ENCODE measurements at places on chromosomes 3 and 15.
A peak's percentile ranks its signal among the peaks of the same experiment; 100 is the strongest.

GRCh38 chr3:115843206-115843605 lies 219.9 kb downstream of the GAP43 start:
- no peak for DNase-seq

GRCh38 chr3:71984843-71985613 lies 200.1 kb upstream of the PROK2 start:
- peak; percentile 56 for DNase-seq

DNA sequence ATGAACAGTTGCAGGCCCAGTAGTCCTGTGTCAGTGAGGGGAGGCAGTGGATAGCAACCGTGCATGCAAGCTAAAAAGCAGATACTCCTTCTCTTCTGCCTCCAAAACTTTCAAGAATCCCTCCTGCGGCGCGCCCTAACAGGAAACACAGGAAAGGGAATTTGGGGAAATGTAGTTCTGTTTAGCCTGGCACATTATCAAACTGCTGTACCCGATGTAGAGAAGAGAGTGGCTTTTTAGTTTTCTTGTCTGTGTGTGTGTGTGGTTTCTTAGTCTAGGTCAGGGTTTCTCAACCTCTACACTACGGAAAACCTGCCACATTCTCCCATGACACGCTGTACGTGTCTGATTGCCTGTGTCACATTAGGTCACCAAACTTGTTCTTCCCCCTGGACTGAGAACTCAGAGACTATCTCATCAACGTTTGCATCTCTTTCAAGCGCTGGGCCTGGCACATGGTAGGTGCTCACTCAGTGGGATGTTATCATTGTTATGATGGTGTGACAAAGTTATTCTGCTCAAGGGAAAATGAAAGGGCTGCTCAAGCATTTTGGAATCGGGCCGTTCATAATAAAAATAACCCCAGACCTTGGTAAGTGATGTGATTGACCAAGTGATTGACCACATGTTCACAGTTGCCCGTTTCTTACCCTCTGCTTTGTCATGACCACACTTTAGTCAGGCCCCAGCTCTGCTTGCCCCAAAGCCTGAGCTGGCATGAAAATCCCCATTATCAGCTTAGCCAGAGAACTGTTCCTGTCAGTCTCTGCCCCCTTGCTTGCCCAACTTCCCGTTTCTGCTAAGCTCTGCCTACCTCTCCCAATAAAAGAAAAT lies 33.2 kb downstream of the TM4SF4 start:
- no peak for DNase-seq

DNA sequence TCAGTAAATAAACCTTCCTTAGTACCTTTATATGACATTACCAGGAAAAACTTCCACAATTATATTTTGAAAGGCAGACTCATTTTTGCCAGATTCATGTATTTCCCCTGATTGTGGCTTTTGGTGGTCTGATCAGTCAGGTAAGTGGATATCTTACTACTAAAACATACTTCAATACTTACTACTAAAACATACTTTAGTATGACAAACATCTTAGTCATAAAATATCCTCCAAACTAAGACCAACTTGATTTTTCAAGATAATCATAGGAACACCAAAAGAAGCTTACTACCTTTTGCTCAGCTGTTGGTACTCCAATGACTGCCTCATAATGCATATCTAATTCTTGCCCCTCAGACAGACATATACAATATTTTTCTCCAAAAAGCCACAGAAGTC lies 9.3 kb downstream of the TJP1 start:
- no peak for DNase-seq

GRCh38 chr3:193816656-193817311 lies 223.8 kb downstream of the OPA1 start:
- no peak for DNase-seq

DNA sequence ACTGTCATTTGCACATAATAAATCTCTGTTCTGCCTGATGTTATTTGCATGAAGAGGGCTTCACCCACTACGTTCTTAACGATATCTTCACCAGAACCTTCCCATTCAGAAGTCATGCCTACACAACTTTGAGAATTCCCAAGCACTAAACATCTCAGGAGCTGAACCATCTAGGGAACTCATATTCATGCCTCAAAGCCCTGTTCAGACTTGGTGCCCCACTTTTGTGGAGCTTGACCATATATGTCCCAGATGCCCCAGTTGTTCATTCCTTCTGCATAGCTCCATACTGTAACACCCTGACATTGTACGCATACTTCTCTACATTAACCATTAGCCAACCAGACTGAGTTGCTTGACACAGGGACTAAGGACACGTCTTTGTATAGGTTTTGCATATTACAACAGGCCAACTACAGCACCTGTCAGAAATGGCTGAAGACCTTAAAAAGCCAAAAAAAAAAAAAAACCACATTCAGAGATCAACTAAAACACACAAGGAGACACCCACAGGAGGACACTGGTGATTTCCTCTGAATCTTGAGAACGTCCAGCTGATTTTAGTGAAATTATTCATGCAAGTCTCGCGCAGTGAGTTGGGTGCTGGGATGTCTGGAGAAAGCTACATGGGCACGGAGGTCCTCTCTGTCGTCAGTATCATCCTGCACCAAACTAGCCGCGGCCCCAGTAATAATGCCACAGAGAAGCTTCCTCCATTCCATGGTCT lies 141.4 kb downstream of the FOXP1 start:
- DNase-seq: no peak

- peak; percentile 45 for DNase-seq
Observed at GRCh38 chr15:52651868-52652267, 27.3 kb downstream of the ATOSA start.

DNA sequence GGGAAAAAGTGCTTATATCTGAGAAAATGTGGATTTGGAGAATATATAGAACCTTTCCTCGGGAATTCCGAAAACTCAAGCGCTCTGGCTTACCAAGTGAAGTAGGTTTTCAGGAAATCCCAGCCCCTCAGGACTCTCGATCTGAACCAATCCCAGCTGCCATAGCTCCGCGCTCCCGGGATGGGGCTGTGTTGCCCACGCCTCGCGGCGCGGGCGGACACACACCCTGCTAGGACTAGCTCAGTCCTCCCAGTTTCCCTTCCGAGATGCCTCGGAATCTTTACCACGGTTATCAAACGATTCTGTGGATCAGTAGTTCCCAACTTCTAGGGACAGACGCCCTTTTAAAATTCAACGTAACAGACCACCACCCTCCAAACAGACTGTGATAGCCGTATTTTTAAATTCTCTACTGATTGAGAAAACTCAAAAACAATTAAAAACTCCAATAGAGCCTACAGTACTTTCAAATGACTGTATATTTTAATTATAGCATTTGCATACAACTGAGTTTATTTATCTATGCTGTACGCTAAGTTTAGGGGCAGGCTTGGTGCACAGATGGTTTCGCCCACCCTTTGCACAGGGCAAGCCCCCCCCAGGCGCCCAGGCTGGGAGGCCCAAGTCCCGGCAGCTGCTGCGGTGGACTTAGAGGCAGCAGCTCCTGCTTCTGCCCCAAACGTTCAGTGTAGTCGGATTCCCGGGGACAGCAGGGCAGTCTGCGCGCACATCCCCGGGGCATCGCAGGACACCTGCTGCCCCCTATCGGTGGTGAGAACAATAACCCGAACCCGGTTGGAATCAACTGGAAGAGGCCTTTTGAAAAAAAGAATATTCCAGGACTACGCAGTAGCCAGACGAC lies 52.3 kb downstream of the CCDC54 start:
- DNase-seq: peak; percentile 71

- DNase-seq: no peak
Observed at GRCh38 chr15:91884606-91885005, 31.1 kb downstream of the SLCO3A1 start.

DNA sequence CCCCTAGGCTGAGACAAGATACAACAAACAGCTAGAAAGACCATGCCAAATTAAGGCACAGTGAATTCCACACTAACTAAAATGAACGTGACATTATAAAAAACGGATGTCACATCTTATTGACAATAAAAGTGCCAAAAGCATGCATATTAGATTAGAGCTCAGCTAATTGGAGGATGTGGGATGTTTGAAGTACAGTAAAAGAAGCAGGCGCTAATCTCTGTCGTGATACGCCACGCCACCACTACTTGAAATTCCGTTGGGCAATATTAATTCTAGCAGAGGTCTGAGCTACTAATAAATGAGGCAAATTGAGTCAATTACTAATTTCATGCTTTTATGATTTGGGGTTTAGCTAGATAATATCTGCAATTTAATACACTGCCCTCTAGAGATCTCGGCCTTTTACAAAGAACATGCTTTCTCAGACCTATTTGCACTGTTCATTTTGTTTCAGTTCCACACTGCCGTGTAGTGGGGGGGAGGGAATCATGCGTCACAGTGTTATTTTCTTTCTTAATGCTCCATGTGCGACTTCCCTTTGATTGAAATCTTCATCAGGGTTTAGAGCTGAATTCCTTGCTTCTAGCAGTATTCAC lies 52.9 kb upstream of the ROBO2 start:
- no peak for DNase-seq

DNA sequence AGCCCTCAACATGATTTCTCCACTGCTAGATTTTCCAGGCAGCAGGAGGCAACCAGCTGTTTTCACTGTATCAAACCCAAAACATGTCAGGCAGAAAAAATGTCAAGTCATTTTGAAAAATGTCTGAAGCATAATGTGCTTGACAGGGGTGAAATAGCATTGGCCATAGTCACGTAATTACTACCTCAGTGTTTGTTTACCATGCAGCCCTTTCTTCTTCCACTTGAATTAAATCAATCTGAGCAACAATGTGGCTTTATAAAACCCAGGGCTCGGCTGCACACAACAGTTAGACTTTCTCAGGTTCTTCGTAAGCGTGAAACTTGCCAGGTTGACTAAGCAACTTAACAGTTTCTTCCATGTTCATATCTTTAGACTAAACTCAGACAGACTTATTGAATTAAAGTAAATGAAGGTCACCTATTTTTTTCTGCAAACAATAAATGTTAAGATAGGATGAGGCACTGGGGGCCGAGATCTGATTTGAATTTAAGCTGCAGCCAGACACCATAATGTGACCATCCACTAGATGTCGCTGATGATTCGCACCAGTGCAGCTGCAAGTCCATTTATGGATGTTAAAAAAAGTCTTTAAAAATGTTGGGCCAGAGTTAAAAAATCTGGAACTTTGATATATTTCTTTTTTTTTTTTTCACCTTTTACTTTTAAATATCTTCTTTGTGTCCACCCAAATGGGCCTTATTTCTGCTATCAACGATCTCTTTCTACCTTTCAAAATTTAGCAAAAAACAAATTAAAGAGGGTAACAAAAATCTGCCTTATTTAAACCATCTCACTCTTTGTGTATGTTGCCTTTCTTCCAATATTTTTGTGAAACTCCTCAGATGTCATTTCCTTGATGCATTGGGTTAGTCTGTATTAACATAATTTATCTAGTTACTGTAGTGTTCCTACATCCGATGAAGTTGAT lies 305.9 kb downstream of the CACNA2D3 start:
- peak; percentile 60 for DNase-seq

- no peak for DNase-seq
Observed at GRCh38 chr3:177448987-177449359, 251.7 kb upstream of the TBL1XR1 start.

DNA sequence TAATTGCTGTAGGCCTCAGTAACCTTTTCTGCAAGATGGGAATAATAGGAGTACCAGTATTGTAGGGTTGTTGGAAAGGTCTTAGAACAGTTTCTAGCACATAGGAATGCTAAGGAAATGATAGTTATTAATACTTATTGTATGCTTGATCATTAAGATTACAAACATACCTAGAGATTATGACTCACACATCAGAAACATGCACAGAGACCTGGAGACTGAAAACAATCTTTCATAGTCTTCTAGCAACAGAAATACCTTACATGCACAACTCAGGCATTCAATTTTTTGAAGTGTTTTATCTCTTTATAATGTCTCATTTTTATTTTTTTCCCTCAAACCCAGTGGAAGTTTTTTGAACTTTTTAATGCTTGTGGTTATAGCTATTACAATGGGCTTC lies 104.4 kb upstream of the ZBTB20 start:
- DNase-seq: no peak

GRCh38 chr15:41936649-41937567 lies 35.4 kb downstream of the EHD4 start:
- DNase-seq: peak; percentile 87

DNA sequence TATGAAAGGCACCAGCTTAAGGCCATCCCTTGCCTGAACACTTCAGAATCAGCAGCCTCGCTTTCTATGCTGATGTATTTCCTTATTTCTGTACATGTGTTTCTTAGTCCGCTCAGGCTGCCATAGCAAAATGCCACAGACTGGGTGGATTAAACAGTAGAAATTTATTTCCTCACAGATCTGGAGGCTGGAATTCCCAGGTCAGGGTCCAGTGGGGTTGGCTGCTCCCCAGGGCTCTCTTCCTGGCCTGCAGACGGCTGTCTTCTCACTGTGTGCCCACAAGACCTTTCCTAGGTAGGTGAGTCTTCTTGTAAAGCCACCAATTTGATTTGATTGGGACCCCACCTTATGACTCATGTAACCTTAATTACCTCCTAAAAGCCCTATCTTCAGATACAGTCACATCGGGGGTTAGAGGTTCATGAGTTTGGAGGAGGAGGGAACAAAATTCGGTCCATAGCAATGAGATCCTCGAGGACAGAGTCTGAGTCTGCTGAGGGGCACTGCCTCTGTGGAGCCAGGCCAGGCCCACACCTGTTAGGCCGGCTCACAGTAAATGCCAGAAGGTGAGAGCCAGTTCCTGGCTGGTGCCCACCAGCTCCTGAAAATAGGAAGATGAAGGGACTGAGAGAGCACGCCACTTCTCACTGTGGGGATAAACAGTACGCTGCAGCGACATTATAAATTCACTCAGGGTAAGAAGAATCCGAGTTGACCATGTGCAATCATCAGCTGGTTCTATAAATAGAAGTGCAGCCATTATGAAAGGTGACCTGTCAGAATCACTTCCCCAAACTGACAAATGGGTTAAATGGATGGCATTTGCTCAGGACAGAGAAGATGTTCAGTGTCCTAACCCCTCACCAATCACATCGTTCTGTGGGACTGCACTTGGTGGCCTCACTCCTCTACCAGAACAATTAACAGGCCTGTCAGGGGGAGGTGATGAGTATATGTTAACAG lies 41.1 kb downstream of the CTXND1 start:
- no peak for DNase-seq

- DNase-seq: no peak
Observed at GRCh38 chr3:99714575-99714974, 76.2 kb downstream of the COL8A1 start.

DNA sequence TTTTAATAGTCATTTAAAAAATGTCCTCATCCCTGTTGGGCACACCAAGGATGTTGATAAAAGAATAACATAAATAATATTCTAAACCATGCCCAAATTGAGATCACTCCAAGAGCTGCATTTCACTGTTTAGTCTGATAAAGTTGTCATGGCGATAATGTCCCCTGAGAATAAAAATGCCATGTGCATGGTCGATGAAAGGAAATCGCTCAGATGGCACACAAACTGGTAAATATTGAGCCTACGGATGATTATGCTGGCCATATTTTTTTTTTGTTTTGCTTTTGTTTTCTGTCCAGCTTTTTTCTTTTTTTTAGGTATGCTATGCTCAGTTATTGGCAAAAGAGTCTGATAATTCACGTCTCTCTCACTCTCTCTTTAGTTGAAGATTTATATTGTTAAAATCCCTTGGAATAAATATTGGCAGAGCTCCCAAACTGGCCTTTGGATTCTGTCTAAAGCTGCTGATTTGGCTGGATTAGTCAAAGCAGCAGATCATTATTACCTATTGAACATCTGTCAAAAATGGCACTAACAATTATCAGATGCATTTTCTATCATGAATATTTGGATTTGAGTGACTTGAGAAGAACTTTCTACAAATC lies 643.8 kb downstream of the SQOR start:
- no peak for DNase-seq

GRCh38 chr3:79973917-79974595 lies 206.3 kb upstream of the ROBO1 start:
- no peak for DNase-seq
